ENCODE measurements at places on chromosomes 16 and 17. TPM values are rescaled to one million over a fixed set of nuclear protein-coding genes. Genes with fewer than 3 reads are reported as not detected.

Gene TEKT5
- not detected for total RNA-seq

Gene WFIKKN2
- not detected for total RNA-seq

Gene ST6GALNAC2
- total RNA-seq = 10.5 TPM

Gene MEOX1
- 10.5 TPM for total RNA-seq

Gene TEX14
- 0.29 TPM for total RNA-seq

Gene TNFRSF17
- total RNA-seq = 0.98 TPM

Gene TMC8
- total RNA-seq = 9.9 TPM

- no peak for DNase-seq
Observed at GRCh38 chr17:8290043-8290442, 1.6 kb downstream of the RANGRF start.

DNA sequence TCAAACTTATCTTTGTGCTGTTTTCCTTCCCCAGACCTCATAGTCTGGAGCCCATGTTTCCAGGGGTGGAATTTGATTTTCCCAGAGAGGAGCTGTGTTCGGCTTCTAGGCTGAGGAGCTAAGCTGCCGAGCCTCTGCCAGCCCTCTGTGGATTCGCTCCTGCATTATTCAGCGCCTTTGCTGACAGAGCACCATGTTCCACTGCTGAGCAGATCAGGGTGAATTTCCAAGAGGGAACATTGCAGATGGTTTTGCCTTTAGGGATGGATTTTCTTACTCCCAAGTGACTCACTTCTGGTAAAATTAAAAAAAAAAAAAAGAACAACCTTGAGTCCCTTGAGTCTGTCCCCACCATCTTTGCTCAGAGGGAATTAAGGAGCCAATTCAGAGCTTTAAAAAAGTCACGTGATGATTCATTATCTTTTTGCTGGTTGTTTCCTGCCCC, 229.5 kb downstream of the PRKCA start:
- no peak for DNase-seq

DNA sequence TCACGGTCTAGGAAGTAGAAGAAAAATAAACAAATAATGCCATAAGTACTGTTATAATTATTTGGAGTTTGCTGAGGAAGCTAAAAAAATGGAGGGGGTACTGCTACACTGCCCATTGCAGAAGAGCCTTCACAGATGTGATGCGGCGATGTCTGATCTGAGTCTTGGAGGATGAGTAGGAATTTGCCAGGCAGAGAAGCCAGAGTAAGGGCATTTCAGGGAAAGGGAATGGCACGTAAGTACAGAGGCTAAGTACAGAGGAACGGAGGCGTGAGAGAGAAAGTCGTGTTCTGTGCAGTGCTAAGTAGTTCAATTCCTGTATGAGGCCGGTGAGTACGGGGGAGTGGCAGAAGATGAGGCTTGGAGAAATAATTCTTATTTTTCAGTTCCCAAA, 741 bp upstream of the GRB2 start:
- DNase-seq = no peak

GRCh38 chr17:65079489-65079900, 23.0 kb upstream of the GNA13 start:
- no peak for DNase-seq

DNA sequence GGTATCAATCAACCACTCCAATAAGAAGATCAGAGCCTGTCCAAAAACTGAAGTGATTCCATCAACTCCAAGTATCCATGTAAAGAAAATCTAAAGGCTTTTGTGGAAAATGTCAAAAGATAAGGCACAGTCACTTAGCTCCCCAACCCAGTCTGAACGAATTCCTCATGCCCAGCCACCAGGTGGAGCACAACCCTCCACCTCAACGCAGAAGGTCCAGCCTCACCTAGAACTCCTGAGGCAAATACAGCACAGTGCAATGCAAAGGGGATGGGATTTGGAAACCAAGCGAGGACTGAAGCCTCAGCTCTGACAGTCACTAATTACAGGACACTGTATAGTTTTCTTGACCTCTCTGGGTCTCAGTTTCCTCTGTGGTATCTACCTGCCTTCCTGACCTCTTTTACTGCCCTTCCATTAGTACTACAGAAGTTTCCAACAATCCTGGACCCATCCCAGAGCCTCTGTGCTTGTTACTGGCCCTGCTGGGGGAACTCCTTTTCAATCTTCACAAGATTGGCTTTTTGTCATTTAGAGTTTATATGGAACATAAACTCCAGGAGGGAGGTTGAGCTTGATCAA, 2.0 kb downstream of the NCBP3 start:
- DNase-seq = no peak

- DNase-seq = no peak
Observed at GRCh38 chr17:38343608-38344419, at the start of gene GPR179. Gene GPR179 (minus strand): TSS chr17:38343956. CDS start chr17:38343789, 167 bp downstream.

DNA sequence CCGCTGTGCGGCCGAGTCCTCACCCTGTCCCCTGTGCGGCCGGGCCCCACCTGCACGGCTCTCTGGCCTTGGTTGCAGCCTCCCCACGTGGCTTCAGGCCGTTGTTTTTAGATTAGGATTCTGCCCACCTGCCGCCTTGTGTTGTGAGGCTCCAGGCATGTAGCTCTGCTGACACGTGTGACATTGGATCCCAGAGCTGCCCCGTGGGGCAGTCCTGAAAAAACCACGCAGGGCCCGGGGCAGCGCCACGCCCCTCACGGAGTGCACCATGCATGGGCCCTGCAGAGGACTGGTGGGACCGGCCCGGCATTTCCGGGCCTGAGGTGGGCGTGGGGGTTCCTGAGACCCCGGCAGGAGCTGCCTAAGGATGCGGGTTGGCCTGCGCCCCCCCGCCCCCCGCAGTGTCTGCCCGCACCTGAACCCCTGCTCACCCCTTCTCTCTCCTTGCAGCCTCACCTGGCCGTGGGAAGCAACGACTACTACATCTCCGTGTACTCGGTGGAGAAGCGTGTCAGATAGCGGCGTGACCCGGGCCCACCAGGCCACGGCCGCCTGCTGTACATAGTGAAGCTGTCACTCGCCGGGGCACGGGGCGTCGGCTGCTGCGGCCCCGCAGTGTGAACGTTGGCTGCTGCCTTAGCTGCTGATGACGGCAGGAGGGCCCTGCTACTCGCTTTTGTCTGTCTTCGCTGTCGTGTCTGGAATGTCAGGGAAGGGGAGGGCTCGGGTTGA, 27.7 kb upstream of the CHMP6 start:
- no peak for DNase-seq

GRCh38 chr17:57939797-57940196, 15.4 kb downstream of the CUEDC1 start:
- no peak for DNase-seq

DNA sequence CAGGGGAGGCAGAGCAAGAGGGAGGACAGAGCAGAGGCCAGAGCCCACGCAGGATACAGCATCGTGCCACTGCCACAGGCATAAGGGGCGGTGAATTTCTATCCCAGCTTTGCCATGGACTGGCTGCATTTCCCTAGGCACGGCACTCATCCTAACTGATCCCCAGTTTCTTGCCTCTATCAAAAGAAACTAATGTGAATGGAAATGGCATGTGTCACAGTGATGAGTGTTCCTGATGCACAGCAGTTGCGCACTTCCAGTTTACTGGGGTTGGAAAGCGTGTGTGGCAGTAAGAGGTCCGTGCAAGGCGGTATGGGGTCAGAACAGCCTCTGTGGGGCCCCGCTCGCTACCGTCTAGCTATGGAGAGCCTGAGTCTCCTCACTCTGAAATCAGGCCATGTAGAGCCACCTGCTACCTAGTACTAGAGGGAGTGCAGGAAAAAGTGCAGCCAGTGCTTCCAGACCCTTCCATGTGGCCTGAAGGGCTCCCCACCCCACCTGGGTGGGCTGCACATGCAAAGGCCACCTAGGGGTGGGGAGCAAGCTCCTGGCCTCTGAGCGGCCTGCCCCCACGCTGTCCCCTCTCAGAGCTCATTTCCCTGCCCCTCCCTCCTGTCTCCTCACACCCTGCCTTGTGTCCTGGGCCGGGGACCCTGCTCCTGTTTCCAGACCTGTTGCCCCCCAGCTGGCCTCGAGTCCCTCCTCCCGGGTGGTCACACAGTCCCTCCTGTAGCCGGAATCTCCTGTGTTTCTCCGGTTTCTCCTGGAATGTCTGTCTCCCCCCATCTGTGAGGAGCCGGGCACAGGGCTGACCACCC, 5.0 kb upstream of the KCNJ18 start:
- DNase-seq = no peak

- DNase-seq = no peak
Observed at GRCh38 chr16:261031-261691, 14.6 kb downstream of the RGS11 start.

GRCh38 chr16:2663553-2664546, 18.5 kb upstream of the KCTD5 start:
- DNase-seq = no peak

- DNase-seq = no peak
Observed at GRCh38 chr17:7478276-7479212, 887 bp downstream of the ZBTB4 start.

GRCh38 chr16:65489531-65490023, 367.7 kb upstream of the CDH11 start:
- DNase-seq = no peak
